PC-9 (cell line): ENCODE measurements at places on chromosomes 3 and 15.

- DNase-seq = peak; percentile 54
Observed at GRCh38 chr15:68639926-68640600, 61.3 kb downstream of the CORO2B start.

GRCh38 chr15:31352339-31352751 lies 25.7 kb downstream of the KLF13 start:
- no peak for DNase-seq

- DNase-seq = no peak
Observed at GRCh38 chr3:172993412-172993811, 147.6 kb downstream of the SPATA16 start.

DNA sequence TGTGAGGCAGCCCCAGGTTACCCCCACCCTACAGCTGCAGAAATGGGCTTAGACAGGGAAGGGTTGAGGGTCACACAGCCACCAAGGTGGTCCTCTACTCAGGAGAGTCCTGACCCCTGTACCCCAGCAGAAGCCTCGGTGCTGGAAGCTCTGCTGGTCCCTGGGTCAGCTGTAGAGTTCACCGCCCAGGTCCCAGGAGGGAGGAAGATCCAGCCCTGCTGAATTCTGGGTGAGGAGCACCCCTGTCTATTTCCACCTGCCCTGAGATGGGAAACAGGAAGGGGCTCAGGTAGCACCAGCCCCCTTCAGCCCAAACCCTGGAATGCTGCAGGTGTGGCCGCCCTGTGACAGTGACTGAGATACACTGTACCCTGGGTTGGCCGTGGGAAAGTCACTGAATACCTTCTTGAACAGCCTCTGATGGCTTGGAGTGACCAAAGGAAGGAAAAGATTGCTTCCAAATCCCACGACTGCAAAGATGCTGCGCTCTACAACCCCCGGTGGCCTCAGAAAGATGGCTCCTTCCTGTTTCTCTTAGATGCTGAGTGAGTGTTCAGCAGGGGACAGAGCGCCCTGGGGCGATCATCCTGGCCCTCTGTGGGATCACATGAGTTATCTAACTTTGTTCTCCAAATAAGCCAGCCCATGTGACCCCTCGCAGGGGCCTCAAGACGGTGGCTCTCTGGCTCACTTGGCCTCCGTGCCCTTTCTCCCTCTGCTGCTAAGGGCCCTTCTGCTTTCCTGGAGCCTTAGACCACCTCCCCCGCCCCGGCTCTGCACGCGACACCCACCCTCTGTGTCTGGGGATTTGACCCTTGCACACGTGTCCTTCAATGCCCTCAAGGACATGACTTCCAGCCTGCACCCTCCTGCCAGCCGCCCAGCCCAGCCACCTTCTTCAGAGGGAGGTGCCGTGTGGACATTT lies 141.9 kb downstream of the NSMCE3 start:
- DNase-seq = no peak
